Right forelimb (tissue), 1 donor: ENCODE measurements at places on chromosomes 5 and 9.

GRCh38 chr9:129988607-129989361 is 54.2 kb downstream of the FNBP1 start:
- DNase-seq = no peak

DNA sequence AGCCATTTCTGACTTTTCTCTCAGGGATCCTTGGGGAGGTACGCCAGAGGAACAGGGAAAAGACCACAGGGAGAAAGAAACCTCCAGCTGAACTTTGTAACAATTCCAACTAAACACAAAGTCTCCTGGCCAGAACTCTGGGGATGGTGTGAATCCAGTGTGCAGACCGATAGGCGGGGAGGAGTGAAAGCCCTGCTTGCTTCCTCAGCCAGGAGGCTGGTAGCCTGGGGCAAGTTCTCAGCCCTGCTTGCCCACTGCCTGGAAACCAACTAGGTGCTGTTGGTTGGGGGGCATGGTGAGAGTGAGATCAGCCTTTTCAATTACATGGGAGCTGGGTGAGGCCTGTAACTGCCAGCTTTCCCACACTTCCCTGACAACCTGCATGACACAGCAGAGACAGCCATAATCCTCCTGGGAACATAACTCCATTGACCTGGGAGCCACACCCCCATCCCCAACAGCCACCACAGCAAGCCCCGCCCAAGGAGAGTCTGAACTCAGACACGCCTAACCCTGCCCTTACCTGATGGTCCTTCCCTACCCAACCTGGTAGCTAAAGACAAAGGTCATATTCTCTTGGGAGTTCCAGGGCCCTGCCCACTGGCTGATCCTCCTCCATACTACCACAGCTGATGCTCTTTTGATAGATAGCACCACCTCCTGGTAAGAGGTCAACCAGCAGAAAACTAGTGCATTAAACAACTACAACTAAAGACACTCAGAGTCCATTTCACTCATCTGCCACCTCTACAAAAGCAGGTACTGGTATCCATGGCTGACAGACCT is 100.1 kb upstream of the TNFAIP8 start:
- DNase-seq = no peak

DNA sequence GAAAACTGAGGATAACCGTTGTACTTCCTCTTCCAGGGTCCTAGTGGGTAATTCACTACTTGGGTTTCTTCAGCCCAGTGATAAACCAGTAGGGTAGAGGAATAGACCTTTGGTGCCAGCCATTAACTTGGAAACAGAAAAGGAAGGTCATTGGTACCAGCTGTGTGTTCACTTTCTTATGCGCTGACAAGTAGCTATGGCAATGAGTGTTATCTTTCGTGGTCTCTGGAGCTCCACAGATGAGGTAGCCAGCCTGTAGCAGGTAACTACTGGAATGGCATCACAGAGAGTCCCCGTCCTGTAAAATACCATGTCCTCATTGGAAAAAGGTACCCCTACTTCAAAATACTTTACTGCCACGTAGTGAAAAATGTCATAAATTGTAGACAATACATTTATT is 2.3 kb downstream of the UHRF2 start:
- DNase-seq = no peak

DNA sequence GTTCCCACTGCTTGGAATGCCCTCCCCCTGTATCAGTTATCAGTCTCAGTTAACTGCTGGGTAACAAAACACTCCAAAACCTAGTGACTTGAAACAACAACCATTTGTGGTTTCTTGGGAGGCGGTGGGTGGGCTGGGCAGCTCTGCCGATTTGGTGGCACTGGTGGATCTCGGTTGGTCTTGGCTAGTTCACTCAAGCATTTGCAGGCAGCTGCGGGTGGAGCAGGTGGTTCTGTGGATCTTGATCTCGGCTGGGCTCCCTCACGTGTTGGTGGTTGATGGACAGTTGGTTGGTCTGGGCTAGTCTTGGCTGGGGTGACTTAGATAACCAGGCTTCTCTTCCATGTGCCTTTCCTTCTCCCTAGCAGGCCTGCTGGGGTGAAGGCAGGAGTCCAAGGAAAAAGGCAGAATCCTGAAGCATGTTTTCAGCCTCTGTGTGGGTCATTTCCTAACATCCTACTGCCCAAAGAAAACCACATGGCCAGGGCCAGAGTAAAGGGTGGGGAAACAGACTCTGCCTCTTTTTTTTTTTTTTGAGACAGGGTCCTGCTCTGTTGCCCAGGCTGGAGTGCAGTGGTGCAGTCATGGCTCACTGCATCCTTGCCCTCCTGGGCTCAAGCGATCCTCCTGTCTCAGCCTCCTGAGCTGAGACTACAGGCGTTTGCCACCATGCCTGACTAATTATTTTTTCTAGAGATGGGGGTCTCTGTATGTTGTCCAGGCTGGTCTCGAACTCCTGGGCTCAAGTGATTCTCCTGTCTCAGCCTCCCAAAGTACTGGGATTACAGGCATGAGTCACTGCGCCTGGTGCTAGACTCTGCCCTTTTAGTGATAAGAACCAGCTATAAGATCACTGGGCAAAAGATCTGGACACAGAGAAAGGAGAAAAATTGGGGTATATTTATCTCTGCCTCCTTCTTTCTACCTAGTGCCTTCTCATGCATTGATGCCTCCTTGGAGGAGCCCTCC is 183.7 kb downstream of the RGS3 start:
- DNase-seq = no peak

GRCh38 chr5:133814152-133814551 is 154.3 kb downstream of the C5orf15 start:
- DNase-seq = peak; percentile 44

GRCh38 chr9:106623558-106623957 is 239.4 kb upstream of the ZNF462 start:
- DNase-seq = no peak

DNA sequence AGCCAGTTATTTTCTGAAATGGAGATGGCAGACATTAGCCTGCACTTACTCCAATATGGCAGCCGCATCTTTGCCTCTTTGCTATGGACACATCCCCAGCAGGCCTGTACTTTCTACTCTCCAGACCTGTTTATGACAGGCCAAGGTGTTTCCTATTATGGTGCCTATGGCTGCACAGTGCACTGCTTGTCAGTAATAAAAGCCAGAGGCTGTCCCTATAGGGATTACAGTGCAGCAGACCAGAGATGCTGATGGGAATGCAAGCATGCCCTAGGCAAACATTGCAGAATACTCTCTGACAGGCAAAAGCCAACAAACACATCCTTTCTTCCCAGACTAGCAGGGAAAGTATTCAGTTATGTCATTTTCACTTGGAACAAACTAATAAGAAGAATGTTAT is 442.9 kb downstream of the RAB3C start:
- no peak for DNase-seq

DNA sequence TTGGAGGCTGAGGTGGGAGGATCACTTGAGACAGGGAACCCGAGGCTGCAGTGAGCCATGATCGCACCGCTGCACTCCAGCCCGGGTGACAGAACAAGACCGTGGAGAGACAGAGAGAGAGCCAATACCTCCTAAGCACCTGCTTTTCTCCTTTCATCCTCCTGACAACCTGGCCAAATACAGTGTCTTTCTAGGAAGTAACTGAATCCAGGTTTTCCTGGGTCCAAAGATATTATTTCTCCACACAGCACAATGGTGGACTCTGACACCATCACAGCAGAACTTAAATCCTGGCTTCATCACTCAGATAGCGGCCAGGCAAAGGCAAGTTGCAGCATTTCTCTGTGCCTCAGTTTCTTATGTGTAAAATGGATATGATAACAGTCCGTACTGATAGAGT is 21.9 kb downstream of the DUSP1 start:
- no peak for DNase-seq

- no peak for DNase-seq
Measured at GRCh38 chr5:38524022-38524421, 32.4 kb downstream of the LIFR start.
